ENCODE measurements at places on chromosomes 13 and 19. TPM values are rescaled to one million over a fixed set of nuclear protein-coding genes. Genes with fewer than 3 reads are reported as not detected.
A peak's percentile ranks its signal among the peaks of the same experiment; 100 is the strongest.

Gene SHISA2
- total RNA-seq = 9.4 TPM

Gene ZNF99
- not detected for total RNA-seq

Gene POSTN
- not detected for total RNA-seq

Gene MAST1
- total RNA-seq = 1.4 TPM

Gene IFI30
- 45.3 TPM for total RNA-seq

Gene EPN1
- total RNA-seq = 48.3 TPM

Gene DNAAF3
- not detected for total RNA-seq

Gene SERPINE3
- total RNA-seq = not detected

Gene GPR18
- 12.0 TPM for total RNA-seq

Gene PTPRH
- 0.16 TPM for total RNA-seq

Gene COL5A3
- 0.76 TPM for total RNA-seq

Gene ZNF208
- not detected for total RNA-seq

- H3K4me1 ChIP-seq = no peaks in the 10 kb centered on the region
- peak; percentile 31 for DNase-seq
- H3K27ac ChIP-seq = no peak overlapping the region
- H3K4me3 ChIP-seq = no peak overlapping the region
- peaks cover 4% of the 10 kb centered on the region for H3K27me3 ChIP-seq
Measured at GRCh38 chr19:50537769-50538230, 24.1 kb upstream of the ASPDH start.

- H3K27ac ChIP-seq = no peak overlapping the region
- H3K27me3 ChIP-seq = no peaks in the 10 kb centered on the region
- H3K4me3 ChIP-seq = no peak overlapping the region
- DNase-seq = no peak
- H3K36me3 ChIP-seq = no peaks in the 10 kb centered on the region
- no peaks in the 10 kb centered on the region for H3K4me1 ChIP-seq
Measured at GRCh38 chr13:74681891-74682290, 547.7 kb upstream of the KLF12 start.

- peak; percentile 64 for DNase-seq
- H3K4me1 ChIP-seq = peaks cover 21% of the 10 kb centered on the region
- H3K4me3 ChIP-seq = peak within 1 kb of the TSS; percentile 92
- no peaks in the 10 kb centered on the region for H3K27me3 ChIP-seq
- peak within 1 kb of the TSS; percentile 84 for H3K27ac ChIP-seq
Measured at GRCh38 chr19:6459262-6460098, at the start of gene SLC25A23. TSS of gene SLC25A23 (minus strand) at chr19:6459792. CDS start at chr19:6459628, 164 bp downstream.

GRCh38 chr19:5397804-5398692, 57.2 kb upstream of the ZNRF4 start:
- H3K4me1 ChIP-seq = no peaks in the 10 kb centered on the region
- DNase-seq = no peak
- peaks cover 7% of the 10 kb centered on the region for H3K27me3 ChIP-seq
- no peak overlapping the region for H3K27ac ChIP-seq
- no peak overlapping the region for H3K4me3 ChIP-seq
- no peaks in the 10 kb centered on the region for H3K36me3 ChIP-seq

GRCh38 chr19:40737102-40737644, 13.1 kb downstream of the ACTMAP start:
- H3K4me1 ChIP-seq = peaks cover 10% of the 10 kb centered on the region
- no peak for DNase-seq
- H3K27ac ChIP-seq = no peak overlapping the region
- peaks cover 32% of the 10 kb centered on the region for H3K36me3 ChIP-seq
- H3K27me3 ChIP-seq = no peaks in the 10 kb centered on the region
- no peak overlapping the region for H3K4me3 ChIP-seq

DNA sequence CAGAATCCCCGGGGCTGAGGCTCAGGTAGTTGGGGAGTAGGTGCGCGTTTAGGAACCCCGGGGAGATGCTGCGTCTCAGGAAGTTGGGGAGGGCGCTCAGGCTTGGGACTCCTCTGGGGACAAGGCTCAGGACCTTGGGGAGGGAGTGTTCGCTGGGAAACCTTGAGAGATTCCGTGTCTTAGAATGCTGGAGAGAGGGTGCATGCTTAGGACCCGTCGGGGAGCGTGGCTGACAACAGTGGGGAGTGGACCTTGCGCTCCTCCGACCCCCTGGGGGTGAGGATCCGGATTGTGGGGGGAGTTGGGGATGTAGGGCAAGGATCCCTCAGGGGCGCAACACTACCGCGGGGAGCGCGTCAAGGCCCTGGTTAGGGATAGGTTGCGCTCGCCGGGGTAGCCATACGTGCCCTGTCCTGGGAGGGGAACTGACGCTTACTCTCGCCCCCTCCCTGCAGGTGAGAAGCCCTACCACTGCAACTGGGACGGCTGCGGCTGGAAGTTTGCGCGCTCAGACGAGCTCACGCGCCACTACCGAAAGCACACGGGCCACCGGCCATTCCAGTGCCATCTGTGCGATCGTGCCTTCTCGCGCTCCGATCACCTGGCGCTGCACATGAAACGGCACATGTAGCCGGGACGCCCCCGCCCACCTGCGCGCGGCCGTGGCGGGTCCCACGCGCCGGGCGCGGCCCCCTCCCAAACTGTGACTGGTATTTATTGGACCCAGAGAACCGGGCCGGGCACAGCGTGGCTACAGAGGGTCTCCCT, 2.0 kb downstream of the KLF2 start:
- peaks cover 22% of the 10 kb centered on the region for H3K36me3 ChIP-seq
- peak overlapping the region; percentile 93 for H3K4me3 ChIP-seq
- peak overlapping the region; percentile 88 for H3K27ac ChIP-seq
- H3K4me1 ChIP-seq = peaks cover 53% of the 10 kb centered on the region

DNA sequence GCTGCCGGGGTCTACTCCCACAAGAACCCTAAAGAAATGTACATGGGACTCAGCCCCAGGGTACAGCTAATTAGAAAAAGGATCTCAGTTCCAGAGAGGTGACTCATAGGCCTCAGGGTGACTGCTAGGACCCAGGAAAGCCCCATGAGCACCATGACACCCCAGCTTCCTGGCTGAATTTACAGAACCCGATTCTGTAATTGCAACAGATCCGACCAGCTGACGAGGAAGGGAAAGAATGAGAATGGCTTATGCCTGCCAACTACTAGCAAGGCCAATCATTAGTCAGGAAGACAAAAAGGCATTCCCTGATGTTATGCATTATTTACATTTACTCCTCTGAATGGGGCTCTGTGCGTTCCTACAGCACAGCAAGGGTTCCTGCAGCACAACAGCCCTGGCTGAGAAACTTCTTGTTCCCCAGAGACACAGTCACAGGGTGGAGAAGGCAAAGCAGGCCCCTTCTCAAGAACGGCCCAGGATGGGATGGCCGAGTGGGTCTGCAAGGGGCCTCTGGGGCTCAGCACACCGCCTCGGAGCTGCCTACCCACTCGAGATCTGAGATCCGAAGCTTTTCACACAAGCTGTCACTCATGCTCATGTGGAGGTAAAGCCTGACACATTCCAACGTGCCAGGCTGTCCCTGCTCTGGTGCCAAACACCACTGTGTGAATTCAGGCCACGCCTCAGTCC, 27.2 kb downstream of the PBX4 start:
- peak overlapping the region; percentile 74 for H3K4me3 ChIP-seq
- no peaks in the 10 kb centered on the region for H3K27me3 ChIP-seq
- H3K27ac ChIP-seq = peak overlapping the region; percentile 97
- peak; percentile 75 for DNase-seq
- peaks cover 45% of the 10 kb centered on the region for H3K36me3 ChIP-seq
- H3K4me1 ChIP-seq = peaks cover 77% of the 10 kb centered on the region

GRCh38 chr13:34462843-34463242, 479.2 kb upstream of the NBEA start:
- DNase-seq = no peak
- no peaks in the 10 kb centered on the region for H3K27me3 ChIP-seq
- no peak overlapping the region for H3K27ac ChIP-seq
- H3K4me1 ChIP-seq = no peaks in the 10 kb centered on the region

DNA sequence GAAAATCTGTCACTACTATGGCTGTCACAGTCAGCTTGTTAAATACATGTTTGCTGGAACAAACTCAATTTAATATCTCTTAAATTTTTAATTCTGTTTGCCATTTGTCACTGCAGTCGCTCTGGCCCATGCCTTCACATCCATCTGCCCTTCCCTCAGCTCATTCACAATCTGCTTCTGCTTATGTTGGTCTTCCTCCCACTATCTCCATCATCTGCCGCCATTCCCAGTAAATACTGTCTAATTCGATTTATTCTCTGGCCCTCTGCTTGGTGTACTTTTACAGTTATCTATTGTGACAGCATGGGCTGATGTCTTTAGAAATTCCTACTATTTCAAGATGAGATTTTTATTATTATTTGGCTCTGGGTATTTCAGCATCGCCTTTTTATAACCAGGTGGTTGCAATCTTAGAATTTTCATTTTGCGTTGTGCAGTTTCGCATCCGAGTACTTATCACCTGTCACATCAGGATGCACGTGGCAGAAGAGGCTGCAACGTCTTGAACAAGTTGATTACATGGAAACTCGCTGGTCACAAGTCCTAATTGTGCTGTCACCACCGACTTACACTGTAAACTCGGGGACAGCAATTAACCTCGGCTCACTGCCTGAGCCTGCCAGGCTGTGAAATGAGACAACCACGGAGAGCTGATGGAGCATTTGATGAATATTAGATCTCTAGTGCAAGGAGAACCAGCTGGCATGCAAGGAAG, 158.4 kb downstream of the MYO16 start:
- no peaks in the 10 kb centered on the region for H3K27me3 ChIP-seq
- H3K4me1 ChIP-seq = no peaks in the 10 kb centered on the region
- DNase-seq = no peak
- H3K36me3 ChIP-seq = no peaks in the 10 kb centered on the region
- H3K27ac ChIP-seq = no peak overlapping the region

DNA sequence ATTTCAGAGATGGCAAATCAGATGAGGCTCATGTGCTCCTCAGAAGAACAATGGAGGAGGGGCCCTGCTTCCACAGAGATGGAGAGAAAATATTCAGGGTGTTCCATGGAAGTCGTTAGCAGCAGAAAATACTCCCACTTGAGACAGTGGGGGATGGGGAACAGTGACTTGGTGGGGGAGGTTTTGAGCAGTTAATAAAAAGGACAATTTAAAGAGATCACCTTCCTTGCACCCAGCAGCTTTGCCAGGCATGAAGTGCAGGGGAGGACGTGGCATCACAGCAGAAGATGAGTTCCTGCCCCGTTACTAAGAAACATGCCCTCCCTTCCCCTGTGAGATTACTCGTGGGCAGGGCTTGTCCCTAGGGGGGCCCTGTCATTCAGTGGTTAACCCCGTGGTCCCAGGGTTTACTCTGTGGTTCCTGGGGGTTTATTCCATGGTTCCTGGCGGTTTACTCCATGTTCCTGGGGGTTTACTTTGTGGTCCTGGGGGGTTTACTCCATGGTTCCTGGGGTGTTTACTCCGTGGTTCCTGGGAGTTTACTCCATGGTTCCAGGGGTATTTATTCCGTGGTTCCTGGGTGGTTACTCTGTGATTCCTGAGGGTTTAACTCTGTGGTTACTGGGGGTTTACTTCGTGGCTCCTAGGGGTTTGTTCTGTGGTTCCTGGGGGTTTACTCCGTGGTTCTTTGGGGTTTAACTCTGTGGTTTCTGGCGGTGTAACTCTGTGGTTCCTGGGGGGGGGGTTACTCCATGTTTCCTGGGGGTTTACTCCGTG, 49.2 kb downstream of the TMEM255B start:
- no peak overlapping the region for H3K4me3 ChIP-seq
- no peaks in the 10 kb centered on the region for H3K4me1 ChIP-seq
- DNase-seq = no peak
- peak overlapping the region; percentile 18 for H3K27ac ChIP-seq
- no peaks in the 10 kb centered on the region for H3K36me3 ChIP-seq

DNA sequence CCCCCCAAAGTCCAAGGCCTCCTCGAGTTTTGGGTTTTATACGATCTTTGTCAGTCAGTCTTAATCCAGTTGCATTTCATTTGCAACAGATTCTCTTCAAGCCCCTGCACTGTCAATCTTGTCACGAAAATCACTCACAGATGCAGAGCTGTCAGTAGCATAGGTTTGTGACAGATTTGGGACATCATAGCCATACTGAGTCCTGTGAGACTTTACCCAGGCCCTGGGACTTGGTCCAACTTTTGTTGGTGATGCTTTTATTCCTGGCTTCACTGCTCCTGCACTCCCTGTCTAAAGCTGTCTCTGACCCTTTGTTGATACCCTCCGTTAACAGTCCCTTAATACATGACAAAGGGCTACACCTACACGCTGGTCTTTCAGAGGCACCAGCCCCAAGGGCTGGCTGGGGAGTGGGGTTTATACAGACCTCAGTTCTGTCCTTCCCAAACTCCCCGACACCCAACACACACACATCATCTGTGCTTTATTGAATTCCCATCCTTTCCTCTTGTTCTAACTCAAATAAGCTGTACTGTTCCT, 36.0 kb downstream of the PABPC3 start:
- H3K27me3 ChIP-seq = peaks cover 10% of the 10 kb centered on the region
- no peak overlapping the region for H3K4me3 ChIP-seq
- no peak for DNase-seq
- no peaks in the 10 kb centered on the region for H3K4me1 ChIP-seq

- H3K27me3 ChIP-seq = no peaks in the 10 kb centered on the region
- H3K36me3 ChIP-seq = no peaks in the 10 kb centered on the region
- no peak overlapping the region for H3K4me3 ChIP-seq
- H3K27ac ChIP-seq = no peak overlapping the region
Measured at GRCh38 chr19:20664901-20665781, 3.8 kb upstream of the ZNF626 start.

- no peak overlapping the region for H3K4me3 ChIP-seq
- H3K27ac ChIP-seq = no peak overlapping the region
- H3K36me3 ChIP-seq = no peaks in the 10 kb centered on the region
- H3K27me3 ChIP-seq = peaks cover 37% of the 10 kb centered on the region
Measured at GRCh38 chr13:24685314-24685713, 5.1 kb downstream of the ATP12A start.

GRCh38 chr13:110965038-110965754, 50.3 kb upstream of the ANKRD10 start:
- H3K4me3 ChIP-seq = peak overlapping the region; percentile 32
- peak overlapping the region; percentile 95 for H3K27ac ChIP-seq
- H3K27me3 ChIP-seq = peaks cover 2% of the 10 kb centered on the region
- peaks cover 54% of the 10 kb centered on the region for H3K4me1 ChIP-seq

- H3K4me1 ChIP-seq = peaks cover 12% of the 10 kb centered on the region
- H3K27me3 ChIP-seq = no peaks in the 10 kb centered on the region
- no peak for DNase-seq
- no peak overlapping the region for H3K27ac ChIP-seq
- no peak overlapping the region for H3K4me3 ChIP-seq
Measured at GRCh38 chr13:21308906-21309305, 132.4 kb downstream of the MRPL57 start.

DNA sequence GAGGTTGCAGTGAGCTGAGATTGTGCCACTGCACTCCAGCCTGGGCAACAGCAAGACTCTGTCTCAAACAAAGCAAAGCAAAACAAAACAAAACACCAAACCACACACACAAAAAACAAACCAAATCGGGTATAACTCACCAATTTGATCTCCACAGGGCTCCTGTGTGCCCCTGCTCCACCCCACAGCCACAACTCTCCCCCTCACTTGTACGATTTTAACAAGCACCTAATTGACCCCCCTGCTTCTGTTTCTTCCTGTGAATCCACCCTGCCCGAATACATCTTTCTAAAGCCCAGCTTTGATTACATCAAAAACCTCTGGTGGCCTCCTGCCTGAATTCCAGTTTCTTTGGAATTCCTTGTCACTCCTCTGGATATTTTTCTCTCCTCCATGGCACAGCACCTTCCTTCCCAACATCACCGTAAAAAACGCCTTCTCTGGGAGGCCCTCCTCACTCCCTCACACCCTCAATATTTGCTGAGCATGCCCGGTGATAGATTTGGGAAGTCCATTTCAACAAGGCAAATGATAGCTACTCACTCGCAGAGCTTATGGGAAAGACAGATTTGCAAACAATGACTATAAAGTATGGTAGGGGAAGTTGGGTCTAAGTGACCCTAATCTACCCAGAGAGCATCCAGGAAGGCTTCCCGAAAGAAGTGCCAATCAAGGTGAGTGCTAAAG, 11.6 kb upstream of the RANBP3 start:
- no peaks in the 10 kb centered on the region for H3K27me3 ChIP-seq
- H3K4me1 ChIP-seq = peaks cover 26% of the 10 kb centered on the region
- DNase-seq = no peak
- H3K36me3 ChIP-seq = peaks cover 1% of the 10 kb centered on the region
